ENCODE measurements at places on chromosomes 5 and 9. TPM values are rescaled to one million over a fixed set of nuclear protein-coding genes. Genes with fewer than 3 reads are reported as not detected.

DNA sequence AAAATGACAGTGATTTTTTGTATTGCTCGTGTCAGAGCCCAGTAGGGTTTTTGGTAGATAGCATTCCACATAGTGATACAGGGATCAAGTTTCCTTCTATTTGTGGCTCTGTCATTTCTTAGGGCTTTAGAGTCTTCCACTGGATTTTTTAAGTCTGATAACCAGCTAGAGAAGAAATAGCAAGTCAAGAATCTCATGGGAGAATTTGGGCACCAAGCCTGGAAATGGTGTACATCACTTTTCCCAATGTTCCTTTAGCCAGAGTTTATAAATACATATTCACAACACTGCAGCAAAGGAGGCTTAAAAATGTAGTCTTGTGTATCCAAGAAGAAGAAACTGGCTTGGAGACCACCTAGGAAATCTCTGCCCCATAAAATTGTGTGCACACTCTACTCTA, 647.1 kb upstream of the KLF4 start:
- DNase-seq, result no peak

DNA sequence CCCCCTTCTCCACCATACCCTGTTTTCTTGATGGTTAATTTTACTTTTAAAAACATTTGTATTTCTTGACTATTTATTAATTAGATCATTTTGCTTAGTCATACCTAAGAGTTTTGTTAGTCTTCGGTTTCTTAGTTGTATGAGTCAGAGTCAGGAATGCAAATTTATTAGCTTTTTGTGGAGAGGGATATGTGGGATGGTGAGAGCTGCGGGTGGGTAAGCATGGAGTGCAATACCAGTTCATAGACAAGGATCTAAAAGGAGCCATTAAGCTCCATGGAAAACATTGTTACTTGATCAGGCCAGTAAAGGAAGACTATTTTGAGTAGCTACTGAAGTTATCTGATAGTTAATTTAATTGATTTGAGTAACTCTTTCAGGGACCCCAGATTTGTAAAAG, 77.5 kb downstream of the ZSWIM6 start:
- peak; percentile 98 for DNase-seq

MARCHF3 gene
- total RNA-seq, result 8.4 TPM

GRCh38 chr5:147685993-147686392, 96.5 kb downstream of the JAKMIP2 start:
- no peak for DNase-seq

ARSI gene
- 13.8 TPM for total RNA-seq

- DNase-seq, result no peak
These were observed 303.9 kb downstream of the DMRT2 start for GRCh38 chr9:1354086-1354485.

- DNase-seq, result no peak
These were observed 813 bp downstream of the ERMP1 start for GRCh38 chr9:5832071-5832537.

- no peak for DNase-seq
These were observed 132.5 kb downstream of the GABRB2 start for GRCh38 chr5:161414037-161414436.

UAP1L1 gene
- 16.0 TPM for total RNA-seq

DNA sequence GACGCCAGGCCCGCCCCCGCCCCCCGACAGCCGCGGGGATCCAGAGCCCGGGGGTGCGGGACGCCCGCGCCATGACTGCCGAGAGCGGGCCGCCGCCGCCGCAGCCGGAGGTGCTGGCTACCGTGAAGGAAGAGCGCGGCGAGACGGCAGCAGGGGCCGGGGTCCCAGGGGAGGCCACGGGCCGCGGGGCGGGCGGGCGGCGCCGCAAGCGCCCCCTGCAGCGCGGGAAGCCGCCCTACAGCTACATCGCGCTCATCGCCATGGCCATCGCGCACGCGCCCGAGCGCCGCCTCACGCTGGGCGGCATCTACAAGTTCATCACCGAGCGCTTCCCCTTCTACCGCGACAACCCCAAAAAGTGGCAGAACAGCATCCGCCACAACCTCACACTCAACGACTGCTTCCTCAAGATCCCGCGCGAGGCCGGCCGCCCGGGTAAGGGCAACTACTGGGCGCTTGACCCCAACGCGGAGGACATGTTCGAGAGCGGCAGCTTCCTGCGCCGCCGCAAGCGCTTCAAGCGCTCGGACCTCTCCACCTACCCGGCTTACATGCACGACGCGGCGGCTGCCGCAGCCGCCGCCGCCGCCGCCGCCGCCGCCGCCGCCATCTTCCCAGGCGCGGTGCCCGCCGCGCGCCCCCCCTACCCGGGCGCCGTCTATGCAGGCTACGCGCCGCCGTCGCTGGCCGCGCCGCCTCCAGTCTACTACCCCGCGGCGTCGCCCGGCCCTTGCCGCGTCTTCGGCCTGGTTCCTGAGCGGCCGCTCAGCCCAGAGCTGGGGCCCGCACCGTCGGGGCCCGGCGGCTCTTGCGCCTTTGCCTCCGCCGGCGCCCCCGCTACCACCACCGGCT, 1.0 kb downstream of the FOXE1 start:
- DNase-seq, result peak; percentile 10

DNA sequence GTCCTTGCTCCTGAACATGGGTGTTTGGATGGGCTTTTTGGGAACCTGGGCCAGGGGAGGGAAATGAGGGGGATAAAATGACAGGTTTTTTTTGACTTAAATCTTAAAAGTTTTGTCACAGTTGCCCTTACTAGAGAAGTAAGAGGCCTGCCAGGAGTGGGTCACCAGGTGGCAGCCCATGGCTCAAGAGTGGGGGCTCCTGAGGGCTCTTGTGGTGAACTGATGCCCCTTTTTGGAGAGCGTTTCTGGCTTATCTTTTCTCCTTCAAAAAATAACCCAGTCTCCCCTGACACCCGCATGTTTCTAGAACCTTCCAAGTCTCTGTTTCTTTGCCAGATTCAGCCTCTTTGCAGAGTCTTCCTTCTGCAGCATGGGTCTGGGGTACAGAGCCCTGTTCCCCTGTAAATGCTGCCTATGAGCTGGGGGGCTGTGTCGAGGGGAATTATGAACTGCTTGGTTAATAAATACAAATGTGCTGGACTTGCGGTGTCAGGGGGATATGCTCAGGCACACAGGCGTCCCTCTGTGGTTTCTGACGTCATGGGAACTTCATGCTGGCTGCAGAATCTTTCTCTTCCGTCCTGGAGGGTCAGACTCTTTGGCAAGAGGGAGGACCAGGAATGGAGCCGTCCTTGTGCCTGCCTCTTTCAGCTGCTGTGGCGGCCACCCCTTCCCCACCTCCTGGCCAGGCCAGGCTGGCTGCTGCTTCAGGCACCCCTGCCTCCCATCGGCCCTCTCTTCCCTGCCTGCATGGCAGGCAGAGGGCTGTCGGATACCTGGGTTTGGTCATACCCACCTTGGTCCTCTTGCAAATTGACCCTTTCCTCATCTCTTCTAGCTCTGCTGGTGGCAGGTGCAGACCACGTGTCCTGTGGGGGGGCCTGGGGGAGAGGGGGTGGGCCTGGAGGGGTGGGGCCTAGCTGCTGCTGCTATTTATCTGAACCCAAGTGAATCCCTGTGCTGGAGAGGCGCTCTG, 30.1 kb downstream of the PTPA start:
- DNase-seq, result peak; percentile 97

DNA sequence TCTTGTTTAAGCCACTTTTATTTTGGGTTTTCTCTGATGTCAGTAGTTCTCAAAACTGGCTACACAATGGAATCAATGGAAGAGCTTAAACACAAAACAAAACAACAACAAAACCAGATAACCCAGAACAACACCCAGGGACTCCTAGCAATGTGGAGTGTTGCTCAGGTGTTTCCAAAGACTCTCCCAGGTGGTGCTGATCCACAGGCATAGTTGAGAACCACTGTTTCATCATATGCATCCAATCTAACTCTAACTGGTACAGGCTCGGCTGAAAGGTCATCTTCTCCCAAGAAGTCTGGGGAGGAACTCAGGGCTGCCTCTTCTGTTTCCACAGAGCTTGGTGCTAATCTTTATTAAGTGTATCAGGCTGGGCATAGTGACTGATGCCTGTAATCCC, 5.4 kb upstream of the ALDH1B1 start:
- no peak for DNase-seq

GRCh38 chr5:9447691-9448090, 98.2 kb downstream of the SEMA5A start:
- DNase-seq, result peak; percentile 46

GRCh38 chr9:38207247-38207778, 138.3 kb upstream of the SHB start:
- DNase-seq, result no peak

GRCh38 chr5:149902177-149902576, 42.4 kb downstream of the PDE6A start:
- no peak for DNase-seq

GRCh38 chr5:54171645-54172384, 138.6 kb downstream of the ARL15 start:
- DNase-seq, result no peak

GRCh38 chr5:178182158-178182876, 4.9 kb downstream of the GMCL2 start:
- DNase-seq, result no peak

DNA sequence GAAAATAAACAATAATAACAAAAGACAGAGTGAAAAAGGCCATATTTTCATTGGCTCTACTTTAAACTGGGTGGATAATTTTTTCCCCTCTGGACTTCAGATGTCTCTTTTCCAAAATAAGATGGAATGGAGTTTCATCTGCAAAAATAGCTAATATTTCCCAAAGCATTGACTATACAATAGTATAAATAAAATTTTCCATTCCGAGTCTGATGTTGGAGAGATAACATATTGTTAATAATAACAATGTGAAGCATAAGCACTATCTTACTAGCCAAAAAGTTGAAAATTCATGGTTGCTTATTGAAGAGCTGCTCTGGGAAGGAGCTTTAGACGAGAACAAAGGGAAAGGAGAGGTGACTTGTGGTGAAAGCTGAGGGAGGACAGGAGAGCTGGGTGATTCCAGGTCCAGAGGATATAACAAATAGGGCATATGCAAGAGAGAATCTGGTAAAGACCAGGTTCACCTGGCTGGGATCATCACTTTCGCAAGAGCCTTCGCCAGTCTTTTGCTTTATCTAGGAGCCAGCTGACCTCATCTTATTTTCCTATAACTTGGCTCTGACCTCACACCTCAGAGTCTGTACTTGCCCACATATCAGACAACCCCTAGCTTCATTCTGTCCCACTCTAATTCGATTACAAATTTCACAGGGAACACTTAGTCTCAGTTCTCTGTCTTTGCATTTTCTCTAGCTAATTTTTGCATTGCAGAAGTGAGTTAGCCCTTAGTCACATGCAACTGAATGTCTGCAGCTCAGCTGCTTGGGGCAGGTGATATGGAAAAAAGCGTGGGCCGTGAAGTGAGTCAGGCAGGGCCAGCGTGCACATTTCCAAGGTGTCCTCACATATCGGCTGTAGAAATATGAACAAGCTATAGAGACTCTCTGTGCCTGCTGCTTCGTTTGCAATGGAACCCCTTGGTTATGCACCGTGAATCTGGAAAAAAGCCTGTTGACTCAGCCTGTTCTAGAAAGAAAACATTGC, 7.6 kb upstream of the ZNF474 start:
- no peak for DNase-seq

KCNV2 gene
- total RNA-seq, result not detected

SREK1 gene
- total RNA-seq, result 78.6 TPM

- DNase-seq, result no peak
These were observed 20.6 kb upstream of the CAST start for GRCh38 chr5:96641368-96642280.

- peak; percentile 90 for DNase-seq
These were observed 115.7 kb downstream of the SUSD1 start for GRCh38 chr9:112059145-112059965.

GRCh38 chr5:6728011-6728794, 15.0 kb downstream of the TENT4A start:
- no peak for DNase-seq

DMGDH gene
- 4.5 TPM for total RNA-seq

LCN2 gene
- total RNA-seq, result not detected

GMCL2 gene
- not detected for total RNA-seq

LCN15 gene
- total RNA-seq, result not detected
